ENCODE measurements at places on chromosomes 12 and 14. TPM values are rescaled to one million over a fixed set of nuclear protein-coding genes. Genes with fewer than 3 reads are reported as not detected.

DNA sequence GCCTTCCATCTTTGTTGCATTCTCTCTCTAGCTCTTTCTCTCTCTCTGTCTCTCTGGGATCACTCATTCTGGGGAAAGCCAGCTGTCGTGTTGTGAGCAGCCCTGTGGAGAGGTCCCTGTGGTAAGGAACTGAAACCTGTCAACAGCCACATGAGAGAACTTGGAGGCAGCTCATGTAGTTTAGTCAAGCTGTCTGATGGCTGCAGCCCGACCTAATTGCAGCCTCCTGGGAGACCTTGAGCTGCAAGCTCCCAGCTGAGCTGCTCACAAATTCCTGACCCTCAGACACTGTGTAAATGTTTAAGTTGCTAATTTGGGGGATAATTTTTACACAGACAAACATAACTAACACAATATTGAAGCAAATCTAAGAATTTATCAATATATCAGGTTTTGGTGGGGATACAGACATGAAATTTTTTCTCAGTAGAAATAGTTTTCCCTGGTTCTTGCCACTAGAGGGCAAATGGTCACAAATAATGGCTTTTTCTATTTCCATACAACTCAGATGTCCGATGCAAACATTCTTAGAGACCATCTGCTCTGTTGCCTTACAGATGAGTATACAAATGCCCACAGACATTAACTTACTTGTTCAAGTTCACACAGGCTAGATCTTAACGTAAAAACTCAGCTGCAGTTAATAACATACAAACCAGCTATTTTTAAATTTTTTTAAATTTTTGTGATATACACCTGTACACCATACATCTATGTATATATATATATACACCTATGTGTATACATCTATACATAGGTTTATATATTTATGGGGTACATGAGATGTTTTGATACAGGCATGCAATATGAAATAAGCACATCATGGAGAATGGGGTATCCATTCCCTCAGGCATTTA is 15.5 kb upstream of the KRR1 start:
- H3K27ac ChIP-seq, result no peak overlapping the region
- DNase-seq, result no peak
- H3K4me3 ChIP-seq, result no peak overlapping the region
- no peaks in the 10 kb centered on the region for H3K36me3 ChIP-seq
- H3K4me1 ChIP-seq, result no peaks in the 10 kb centered on the region

DNA sequence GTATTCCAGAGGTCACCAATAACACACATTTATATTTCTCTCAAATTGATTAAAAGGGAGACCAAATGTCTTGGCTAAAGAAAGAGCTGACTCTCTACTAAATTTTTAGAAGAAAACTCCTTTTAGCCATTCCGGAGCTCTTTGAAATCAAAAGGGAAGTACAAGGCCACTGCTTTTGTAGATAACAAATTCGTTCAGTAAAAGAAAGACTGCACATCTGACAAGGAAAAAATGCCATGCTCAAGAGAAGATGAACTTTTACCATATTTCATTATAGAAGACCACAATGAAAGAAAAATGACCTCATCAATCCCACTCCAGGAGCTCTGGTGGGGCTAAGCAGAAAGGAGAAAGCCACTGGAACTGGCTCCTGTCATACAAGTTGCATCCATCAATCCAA is 57.6 kb downstream of the SPTSSA start:
- no peaks in the 10 kb centered on the region for H3K27me3 ChIP-seq
- DNase-seq, result no peak
- no peaks in the 10 kb centered on the region for H3K4me1 ChIP-seq
- H3K36me3 ChIP-seq, result no peaks in the 10 kb centered on the region
- H3K4me3 ChIP-seq, result no peak overlapping the region

LMO3 gene
- total RNA-seq, result 170 TPM

DNA sequence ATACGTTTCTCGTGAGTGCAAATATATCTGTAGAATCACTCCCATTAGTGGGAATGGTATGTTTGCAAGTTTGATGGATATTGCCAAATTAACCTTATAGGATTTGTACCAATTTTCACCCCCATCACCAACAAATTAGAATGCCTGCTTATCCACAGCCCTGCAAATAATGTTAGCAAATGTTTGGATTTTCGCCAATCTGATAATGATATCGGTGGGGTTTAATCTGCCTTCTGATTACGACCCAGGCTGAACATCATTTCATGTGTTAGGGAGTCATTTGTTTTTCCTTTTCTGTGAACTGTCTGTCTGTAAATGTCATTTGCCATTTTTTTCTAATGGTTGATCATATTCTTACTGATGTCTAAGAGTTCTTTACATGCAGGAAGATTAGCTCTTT is 4.1 kb upstream of the DAZAP2 start:
- no peaks in the 10 kb centered on the region for H3K27me3 ChIP-seq
- H3K27ac ChIP-seq, result no peak overlapping the region
- no peaks in the 10 kb centered on the region for H3K4me1 ChIP-seq
- DNase-seq, result no peak
- H3K36me3 ChIP-seq, result no peaks in the 10 kb centered on the region

GRCh38 chr14:45715946-45716345 is 462.9 kb upstream of the MIS18BP1 start:
- no peak overlapping the region for H3K27ac ChIP-seq
- no peaks in the 10 kb centered on the region for H3K4me1 ChIP-seq
- H3K27me3 ChIP-seq, result no peaks in the 10 kb centered on the region
- no peak overlapping the region for H3K4me3 ChIP-seq
- H3K36me3 ChIP-seq, result no peaks in the 10 kb centered on the region
- DNase-seq, result no peak

DNA sequence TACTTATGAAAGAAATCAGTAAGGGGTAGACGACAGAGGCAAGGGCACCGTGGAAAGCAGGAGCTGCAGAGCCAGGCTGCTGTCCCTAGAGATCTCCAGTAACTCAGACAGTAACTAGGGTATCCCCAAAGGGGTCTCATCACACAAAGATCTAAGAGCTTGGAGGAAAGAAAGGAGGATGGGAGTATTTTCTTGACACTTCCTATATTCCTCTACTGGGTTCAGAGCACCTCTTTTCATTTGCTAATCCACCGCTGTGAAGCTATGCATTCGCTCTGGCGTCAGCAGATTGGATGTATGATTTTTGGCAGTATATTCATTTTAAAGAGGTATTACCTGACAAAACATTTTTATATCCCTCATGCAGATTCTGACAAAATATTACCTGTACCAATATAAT is 12.6 kb downstream of the USP44 start:
- H3K36me3 ChIP-seq, result no peaks in the 10 kb centered on the region
- no peak overlapping the region for H3K4me3 ChIP-seq
- no peaks in the 10 kb centered on the region for H3K27me3 ChIP-seq
- H3K27ac ChIP-seq, result no peak overlapping the region
- H3K4me1 ChIP-seq, result no peaks in the 10 kb centered on the region

GRCh38 chr14:86334355-86334754 is 804.4 kb downstream of the FLRT2 start:
- H3K27ac ChIP-seq, result no peak overlapping the region
- no peaks in the 10 kb centered on the region for H3K4me1 ChIP-seq
- no peaks in the 10 kb centered on the region for H3K36me3 ChIP-seq
- no peak for DNase-seq
- H3K27me3 ChIP-seq, result no peaks in the 10 kb centered on the region

GRCh38 chr12:22658214-22658613 is 33.2 kb downstream of the ETNK1 start:
- no peaks in the 10 kb centered on the region for H3K27me3 ChIP-seq
- no peak for DNase-seq
- H3K4me1 ChIP-seq, result peaks cover under 1% of the 10 kb centered on the region
- no peak overlapping the region for H3K4me3 ChIP-seq

Data from upper lobe of right lung (tissue), 1 donor.